ENCODE measurements at places on chromosomes 4 and X.
A peak's percentile ranks its signal among the peaks of the same experiment; 100 is the strongest.

- DNase-seq, result no peak
Observed at GRCh38 chrX:80808881-80809411, 731 bp downstream of the BRWD3 start.

- DNase-seq, result peak; percentile 32
Observed at GRCh38 chrX:25017667-25018247, 2.0 kb upstream of the ARX start.

DNA sequence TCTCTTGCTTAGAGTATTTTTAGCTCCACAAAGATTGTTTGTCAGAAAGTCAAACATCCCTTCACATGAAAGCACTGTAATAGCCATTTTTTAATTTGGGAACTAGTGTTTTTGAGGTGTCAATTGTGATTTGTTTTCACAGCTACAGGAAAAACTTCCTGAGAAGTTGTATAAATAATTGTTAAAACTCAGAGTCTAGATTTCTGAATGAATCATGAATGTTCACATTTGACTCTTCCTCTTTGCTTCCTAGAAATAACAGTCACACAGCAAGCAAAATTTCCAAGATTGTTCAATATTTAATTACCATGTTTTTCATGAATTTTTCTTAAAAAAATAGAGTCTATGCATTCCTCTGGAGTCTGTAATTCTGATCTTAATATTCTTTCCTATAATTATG lies 156.9 kb upstream of the SLC7A11 start:
- DNase-seq, result no peak

DNA sequence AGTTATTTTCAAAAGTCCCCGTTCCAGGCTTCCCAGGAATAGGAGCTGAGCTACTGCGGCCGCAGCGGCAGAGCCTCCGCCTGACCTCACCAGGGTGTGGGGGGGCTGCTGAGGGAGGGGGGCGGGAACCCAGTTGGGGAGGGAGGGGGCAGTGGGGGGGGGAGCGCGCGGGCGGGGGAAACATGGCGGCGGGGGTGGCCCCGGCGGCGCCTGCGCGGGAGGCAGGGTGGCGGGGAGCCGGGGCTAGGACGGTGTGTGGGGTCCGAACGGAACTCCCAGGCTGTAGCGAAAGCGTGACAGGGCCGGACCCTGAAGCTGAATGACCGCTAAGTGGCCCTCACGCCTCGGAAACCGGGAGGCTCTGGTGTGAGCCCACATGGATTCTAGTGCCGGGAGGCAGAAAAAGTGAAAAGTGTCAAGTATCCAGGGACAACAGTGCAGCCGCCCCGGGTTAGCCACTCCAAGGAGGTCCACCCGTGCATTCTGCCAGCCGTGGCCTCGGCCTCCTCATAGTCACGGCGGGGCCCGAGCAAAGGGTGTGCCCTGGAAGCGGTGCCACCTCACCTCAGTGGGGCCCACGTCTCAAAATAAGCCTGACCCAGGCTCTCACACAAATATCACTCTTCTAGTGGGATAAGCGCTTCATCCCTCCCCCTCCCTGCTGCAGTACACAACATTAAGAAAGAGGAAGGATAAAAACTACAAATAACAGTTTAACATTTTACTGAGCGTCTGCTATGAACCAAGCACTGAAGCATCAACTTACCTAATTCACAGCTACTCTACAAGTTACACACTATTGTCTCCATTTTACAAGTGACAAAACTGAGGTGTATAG lies at the start of gene KLHL13:
Gene KLHL13 (minus strand): TSS at position 98 of the 838 bp plus-strand sequence. CDS start 88,337 bp downstream, outside the sequence.
- peak; percentile 84 for DNase-seq

GRCh38 chrX:103378990-103379389 lies 2.7 kb downstream of the BEX3 start:
- no peak for DNase-seq
